Activated CD8-positive, alpha-beta T cell treated with anti-CD3 and anti-CD28 coated beads, Interleukin-2, amount 10 ng/mL, durations not matched to agents 7 days and 5 days (primary cell): ENCODE measurements at places on chromosomes 12 and 14. TPM values are rescaled to one million over a fixed set of nuclear protein-coding genes. Genes with fewer than 3 reads are reported as not detected.

The OR9K2 gene
- not detected for total RNA-seq

The CISTR gene
- not detected for total RNA-seq

The PLEKHH1 gene
- 0.99 TPM for total RNA-seq

The DAO gene
- not detected for total RNA-seq

The FITM1 gene
- 2.1 TPM for total RNA-seq

The SDSL gene
- total RNA-seq: 0.39 TPM

The PTPRB gene
- not detected for total RNA-seq
